Fibroblast of mammary gland (primary cell): ENCODE measurements at places on chromosomes 13 and 19.

DNA sequence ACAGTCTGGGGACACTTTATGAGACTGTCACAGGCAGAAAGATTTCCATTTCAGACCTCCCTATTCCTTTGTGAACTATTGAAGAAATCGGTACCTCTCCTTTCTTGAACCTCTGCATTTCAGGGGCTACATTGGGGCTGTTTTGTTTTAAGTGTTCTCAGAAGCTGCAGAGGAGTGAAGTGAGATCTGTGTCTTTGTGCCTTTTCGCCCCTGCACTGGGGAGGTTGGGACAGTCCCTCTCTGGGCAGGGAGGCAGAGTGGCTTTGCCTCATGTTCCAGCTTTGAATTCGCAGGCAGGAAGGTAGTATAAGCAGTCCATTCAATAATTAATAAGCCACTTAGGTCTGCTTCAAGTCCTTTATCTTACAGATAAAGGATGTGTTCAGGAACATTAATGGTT, 9.5 kb upstream of the AMER2 start:
- DNase-seq, result no peak

DNA sequence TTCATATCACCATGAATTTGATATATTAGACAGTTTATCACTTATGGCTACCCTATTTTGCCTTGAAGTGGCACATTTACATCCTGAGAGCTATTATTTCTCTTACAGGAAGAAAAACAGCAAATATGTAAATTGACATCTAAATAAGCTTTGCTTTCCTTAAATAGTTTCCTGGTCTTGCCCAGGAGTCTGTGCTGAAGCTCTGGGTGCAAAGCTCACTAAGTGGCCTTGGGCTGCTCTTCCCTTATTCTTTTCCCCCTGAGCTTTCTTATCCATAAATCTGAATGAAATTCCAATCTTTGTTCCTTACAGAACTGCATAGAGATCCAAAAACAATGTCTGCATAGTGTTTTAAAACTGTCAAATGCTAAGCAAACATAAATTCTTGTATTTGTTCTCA, 56.3 kb downstream of the TNFSF13B start:
- DNase-seq, result no peak

DNA sequence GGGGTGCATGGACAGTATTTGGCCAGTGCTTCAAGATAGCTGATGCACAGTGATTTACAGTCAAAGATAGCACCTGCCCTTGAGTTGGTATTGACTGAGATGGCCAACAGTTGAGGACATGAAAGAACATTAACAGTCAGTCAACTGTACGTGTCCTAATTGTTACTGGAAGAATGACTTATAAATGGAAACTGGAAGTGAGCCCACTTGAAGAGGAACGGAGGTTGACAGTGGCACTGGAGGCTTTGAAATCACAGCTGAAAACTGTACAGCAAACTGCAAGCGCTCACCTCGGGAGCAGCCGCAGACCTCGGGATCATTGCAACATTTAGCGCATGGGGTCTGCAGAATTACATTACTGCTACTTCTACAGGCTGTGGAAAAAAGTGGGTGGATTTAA, 77.1 kb downstream of the GGACT start:
- no peak for DNase-seq

DNA sequence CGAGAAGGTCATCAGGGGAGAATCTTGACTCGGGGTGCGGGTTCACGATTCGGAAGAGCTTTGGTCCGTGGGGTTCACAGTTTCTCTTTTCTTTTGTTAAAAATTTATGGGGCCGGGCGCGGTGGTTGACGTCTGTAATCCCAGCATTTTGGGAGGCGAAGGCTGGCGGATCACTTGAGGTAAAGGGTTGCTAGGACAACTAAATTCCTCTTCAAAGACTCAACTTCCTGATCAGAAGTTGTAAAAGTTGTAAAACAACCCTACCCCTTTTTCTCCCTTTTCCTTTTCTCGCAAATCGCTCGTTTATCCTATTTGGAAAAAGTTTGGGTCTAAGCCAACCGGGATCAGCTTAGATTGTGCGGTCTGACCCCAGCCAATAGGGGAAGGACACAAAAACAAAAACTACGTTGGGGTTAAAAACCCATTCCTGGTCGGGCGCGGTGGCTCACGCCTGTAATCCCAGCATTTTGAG, 673 bp downstream of the ZNF486 start:
- peak; percentile 70 for DNase-seq

- no peak for DNase-seq
Observed at GRCh38 chr13:85040215-85040614, 759.0 kb downstream of the SLITRK6 start.

DNA sequence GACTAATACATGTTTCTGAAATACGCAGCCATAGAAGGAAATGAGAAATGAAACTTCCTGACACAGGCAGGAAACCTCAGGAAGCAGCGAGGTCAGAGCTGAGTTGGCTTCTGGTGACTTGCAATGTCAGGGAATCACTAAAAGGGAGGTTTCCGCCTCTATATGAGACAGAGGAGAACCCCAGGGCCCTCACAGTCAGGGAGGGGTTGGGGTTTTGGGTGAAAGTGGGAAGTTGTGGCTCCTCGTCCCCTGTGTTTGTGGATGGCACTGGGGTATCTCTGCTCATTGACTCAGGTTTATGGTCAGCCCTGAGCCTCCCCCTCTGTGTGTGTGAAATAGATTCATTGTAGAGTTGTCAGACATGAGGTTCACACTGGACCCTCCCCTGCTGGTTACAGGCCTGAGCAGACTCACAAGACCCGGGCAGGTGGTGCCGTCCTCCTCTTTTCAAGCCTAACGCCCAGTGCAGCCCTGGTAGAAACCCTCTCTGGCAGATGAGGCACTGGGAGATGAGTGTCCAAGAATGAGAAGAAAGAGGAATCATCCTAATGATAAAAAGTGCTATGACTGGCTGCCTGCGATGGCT, 5.5 kb upstream of the LILRA6 start:
- peak; percentile 33 for DNase-seq

DNA sequence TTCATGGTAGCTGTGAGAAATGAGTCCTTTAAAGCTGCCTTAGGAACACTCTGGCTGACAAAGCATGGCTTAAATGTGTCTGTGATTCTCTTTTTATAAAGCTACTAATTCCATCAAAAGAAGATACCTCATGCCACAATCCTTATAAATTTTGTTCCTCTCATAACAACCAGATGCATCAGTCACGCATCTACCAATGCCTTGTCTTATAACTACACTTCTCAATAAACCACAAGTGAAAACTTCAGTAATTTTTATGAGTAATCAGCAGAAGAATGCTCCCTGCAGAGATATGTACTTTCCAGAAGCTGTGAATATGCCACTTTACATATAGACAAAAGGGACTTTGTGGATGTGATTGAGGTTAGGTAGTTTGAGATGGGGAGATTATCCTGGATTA, 147.8 kb downstream of the SUCLA2 start:
- DNase-seq, result peak; percentile 16

- no peak for DNase-seq
Observed at GRCh38 chr13:26425443-26426358, 131.8 kb upstream of the WASF3 start.

DNA sequence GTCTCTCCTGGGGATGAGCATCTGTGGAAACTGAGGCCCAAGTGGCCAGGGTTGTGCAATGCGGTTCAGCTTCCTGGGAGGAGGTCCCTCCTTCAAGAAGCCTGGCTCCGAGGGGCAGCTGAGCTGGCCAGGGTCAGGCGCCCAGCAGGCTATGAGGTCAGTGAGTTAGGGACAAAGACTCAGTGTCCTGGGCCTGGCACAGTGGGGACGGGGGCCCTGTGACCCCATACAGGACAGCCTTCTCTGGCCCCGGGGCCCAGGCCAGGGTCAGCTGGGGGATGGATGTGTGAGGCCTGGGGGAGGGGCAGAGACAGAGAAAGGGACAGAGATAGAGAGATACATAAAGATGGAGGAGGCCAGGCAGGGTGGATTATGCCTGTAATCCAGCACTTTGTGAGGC, 3.0 kb upstream of the IL12RB1 start:
- DNase-seq, result no peak

DNA sequence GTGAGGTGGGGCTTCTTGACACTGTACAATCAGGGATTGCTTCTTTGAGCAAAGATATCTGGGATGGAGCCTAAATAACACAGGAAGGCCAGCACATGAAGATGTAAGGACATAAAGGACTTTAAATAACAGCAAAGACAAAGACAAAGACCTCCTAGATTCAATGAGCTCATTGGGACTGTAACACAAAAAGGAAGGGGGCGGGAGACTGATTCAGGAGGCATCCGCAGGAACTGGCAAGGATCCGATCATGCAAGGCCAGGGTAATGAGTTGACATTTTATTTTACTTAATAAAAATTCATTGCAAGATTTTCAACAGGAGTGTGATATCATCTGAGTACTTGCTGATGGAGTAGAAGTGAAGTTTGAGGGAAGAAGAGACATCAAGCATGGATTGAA, 121.5 kb downstream of the LHFPL6 start:
- peak; percentile 47 for DNase-seq

DNA sequence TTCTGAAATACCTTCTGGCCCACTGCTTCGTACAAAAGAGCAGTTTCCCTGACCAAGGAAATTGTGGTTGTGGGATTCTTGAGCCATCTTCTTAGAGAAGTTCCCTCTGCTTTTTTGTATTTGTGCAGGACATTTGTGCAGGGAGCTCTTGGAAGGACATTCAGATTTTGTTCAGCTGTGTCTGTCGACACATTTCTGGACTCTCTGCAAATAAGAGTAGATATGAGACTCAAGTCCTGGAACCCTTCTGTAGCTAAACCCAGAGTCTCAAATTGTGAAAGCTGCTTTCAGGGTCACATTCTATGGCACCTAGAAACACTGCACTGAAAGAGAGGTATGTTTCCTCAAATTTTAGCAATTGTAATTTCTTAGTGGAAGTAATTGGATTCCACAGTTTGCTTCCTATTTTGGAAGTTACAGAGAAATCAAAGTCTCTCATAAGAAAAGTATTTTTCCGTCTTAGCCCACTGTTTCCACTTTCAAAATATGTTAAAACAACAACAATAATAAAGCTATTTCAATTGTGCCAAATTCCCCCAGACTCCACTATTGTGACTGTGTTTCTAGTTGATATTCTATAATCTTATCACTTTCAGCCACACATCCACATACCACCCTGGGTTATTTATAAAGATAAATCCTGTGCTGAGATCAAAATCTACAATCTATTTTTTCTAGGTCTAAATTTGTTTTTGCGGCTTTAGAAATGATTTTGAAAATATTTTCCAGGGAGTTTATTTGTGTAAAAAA, 224.0 kb downstream of the COG6 start:
- no peak for DNase-seq

GRCh38 chr13:76921516-76921915, 26.8 kb upstream of the ACOD1 start:
- no peak for DNase-seq

DNA sequence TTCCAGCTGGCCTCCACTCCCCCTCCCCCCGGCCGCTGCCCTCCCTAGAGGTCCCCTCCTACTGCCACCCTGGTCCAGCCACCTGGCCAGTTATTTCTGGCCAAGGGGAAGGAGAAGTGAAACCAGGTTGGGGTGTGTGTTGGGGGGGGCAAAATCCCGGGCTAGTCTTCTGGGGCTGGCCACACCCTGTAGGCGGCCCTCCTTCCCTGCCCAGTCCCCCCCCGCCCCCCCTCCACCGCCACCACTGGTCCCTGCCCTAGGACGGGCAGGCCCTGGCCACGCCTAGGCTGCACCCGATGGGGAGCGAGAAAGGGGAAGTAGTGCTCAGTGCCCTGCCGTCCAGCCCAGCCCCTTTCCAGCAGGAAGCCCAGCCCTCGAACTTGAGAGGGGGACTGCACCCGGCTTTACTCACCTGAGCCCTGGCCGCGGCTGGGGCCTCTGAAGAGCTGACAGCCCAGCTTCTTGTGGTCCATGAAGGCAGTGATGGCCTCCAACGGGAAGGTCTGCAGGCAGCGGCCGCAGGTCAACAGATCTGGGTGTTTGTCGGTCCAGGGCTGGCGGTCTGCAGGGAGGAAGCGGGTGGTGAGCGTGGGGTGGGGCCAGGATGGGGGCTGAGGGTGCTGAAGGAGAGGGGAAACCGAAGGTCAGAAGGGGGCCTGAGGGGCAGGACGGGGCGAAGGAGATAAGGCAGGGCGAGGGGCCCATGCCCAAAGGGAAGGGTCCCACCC, 813 bp downstream of the ZNF296 start:
- peak; percentile 39 for DNase-seq

- DNase-seq, result peak; percentile 94
Observed at GRCh38 chr13:20714563-20715329, 11.2 kb downstream of the IL17D start.

DNA sequence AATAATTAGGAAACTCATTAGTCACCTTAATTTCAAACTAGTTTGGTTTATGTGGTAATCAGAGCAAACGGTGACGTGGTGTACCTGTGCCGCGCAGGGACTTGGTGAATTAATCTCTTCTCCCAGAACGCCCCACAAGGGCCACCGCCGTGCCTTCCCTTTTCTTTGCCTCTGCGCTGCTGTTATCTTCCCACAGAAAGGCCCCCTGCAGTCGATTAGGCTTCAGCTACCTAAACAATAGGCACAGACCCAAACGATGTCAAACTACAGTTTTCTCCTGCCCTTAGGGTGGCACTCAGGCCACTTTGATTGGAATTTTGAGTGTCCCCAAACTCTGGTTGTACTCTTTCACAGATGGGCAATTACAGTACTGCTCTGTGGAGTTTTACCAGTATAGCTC, 115.5 kb downstream of the GGACT start:
- DNase-seq, result no peak

DNA sequence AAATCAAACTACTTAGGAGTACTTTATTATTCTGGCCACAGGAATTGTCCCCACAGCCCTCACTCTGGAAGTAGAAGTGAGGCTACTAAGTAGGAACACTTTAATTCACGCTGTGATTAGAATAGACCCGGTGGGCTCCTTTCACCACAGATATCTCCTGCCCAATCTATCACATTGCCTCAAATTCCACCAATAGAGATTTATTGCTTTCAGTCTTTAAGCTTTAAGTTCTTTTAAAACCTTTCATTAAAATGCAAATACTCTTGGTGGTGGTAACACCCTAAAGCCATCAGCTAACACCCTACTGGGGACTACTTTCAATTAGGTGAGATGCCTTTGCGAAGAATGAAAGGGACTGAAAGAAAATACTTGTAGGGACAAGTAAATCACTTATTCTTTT, 181.9 kb downstream of the DACH1 start:
- no peak for DNase-seq

DNA sequence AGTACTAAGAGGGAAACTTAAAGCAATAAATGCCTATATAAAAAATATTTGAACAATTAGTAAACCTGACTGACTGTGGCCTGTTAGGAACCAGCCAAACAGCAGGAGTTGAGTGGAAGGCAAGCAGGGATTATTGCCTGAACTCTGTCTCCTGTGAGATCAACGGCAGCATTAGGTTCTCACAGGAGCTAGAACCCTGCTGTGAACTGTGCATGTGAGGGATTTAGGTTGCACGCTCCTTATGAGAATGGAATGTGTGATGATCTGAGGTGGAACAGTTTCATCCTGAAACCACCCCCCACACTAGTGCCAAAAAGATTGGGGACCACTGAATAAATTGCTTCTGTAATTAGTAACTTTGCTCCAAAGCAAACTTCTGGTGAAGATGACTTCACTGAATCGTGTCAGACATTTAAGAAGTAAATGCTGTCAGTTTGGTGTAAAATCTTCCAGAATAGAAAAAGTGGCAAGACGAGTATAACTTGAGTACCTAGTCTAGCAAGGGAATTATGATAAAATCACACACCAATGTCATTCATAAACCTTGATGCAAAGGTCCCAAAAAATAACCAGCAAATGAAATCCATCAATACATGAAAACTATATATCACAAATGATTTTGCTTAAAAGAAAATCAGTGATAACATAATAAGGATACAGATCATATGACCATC, 53.8 kb downstream of the SLC6A16 start:
- DNase-seq, result no peak

GRCh38 chr13:40261336-40261735, 405.1 kb downstream of the FOXO1 start:
- no peak for DNase-seq

GRCh38 chr13:65725006-65725405, 1505.1 kb downstream of the PCDH9 start:
- no peak for DNase-seq

- DNase-seq, result peak; percentile 84
Observed at GRCh38 chr19:44951179-44952159, 3.7 kb upstream of the CLPTM1 start.
